ENCODE measurements at places on chromosomes 4 and X.

GRCh38 chrX:12929701-12930100 lies 23.3 kb downstream of the TLR8 start:
- no peak for DNase-seq

DNA sequence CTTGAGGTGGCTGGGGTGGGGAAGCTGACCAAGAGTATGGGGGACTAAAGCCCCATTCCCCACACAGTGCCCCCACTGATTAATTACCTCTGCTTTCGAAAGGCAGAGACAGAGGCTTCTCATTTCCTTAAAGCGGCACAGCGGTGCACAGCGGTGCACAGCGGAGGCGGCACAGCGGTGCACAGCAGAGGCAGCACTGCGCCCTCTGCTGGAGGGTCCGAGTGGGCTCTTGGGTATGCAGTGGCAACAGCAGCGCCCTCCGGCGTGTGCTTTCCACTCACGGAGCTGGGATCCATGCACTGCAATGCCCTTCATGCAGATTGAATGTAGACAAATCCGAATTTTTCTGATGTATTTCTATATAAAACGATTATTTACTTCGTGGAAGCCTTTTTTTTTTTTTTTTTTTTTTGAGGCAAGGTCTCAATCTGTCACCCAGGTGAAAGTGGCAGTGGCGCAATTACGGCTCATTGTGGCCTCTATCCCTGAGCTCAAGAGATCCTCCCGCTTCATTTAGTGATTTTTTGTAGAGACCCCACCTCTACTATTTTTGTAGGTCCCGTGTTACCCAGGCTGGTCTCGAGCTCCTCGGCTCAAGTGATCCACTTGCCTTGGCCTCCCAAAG lies 19.7 kb upstream of the PRPS2 start:
- no peak for DNase-seq

GRCh38 chr4:172963498-172964294 lies 204.9 kb upstream of the GALNT7 start:
- no peak for DNase-seq

GRCh38 chr4:184598753-184599491 lies 50.3 kb downstream of the CASP3 start:
- no peak for DNase-seq

DNA sequence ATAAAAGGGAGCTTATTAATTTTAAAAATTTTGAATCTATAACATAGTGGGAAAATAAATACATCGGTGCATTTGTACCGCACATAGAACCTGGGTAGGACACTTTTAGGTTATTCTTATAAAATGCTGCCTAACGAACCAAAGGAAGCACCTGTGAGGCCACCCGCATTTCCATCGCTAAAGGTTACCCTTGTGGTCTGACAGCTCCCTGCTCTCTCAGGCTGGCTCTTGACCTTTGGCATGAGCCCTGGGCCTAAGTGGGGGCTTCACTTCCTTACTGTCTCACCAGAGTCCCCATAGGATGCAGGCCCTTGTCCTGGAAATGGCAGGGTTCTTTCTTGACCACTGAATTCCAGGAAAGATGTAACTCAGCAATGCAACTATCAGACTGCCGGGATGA lies 46.0 kb downstream of the HADH start:
- no peak for DNase-seq

- DNase-seq: no peak
These were observed 123.8 kb upstream of the DDIT4L start for GRCh38 chr4:100314057-100314456.

- no peak for DNase-seq
These were observed 1.6 kb downstream of the FBXO8 start for GRCh38 chr4:174281901-174282300.

DNA sequence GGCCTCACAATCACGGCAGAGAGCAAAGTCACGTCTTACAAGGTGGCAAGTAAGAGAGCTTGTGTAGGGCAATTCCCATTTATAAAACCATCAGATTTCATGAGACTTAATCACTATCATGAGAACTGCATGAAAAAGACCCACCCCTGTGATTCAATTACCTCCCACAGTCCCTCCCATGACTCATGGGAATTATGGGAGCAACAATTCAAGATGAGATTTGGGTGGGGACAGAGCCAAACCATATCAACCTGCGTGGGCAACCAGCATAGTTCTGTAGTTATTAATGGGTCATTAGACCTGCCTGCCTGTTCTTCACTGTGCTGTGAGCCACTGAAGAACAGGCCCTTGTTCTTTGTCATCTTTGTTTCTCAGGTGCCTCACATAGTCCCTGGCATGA lies 593.7 kb upstream of the BOD1L1 start:
- no peak for DNase-seq

GRCh38 chrX:112834031-112834845 lies 6.4 kb downstream of the AMOT start:
- no peak for DNase-seq

Data from NCI-H1417 treated with DMSO at 0.1 percent for 48 hours (cell line).